ENCODE measurements at places on chromosomes 4 and X.
A peak's percentile ranks its signal among the peaks of the same experiment; 100 is the strongest.

DNA sequence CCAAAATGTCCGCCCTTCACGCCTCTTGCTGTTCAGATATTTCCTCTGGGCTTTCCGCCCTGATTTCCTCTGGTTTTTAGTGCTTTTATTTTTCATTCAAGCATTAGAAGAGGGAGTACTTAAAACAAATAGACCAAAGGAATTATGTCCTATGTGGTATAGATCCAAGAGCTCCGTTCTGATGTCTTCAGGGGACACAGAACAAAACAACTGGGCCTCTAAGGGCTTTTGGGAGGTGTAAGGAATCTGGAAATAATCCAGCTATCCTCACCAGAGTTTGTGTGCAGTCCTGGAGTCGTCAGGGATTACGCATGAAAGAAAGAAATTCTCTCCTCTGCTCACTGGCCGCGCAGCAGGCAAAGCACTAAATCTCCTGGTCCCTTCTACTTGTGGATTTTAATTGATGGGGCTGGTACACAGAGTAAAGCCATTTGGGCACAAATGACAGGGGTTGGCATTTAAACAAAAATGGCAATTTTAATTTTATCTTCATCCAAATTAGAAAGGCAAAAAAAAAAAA, 999.2 kb downstream of the ADGRL3 start:
- DNase-seq, result no peak

DNA sequence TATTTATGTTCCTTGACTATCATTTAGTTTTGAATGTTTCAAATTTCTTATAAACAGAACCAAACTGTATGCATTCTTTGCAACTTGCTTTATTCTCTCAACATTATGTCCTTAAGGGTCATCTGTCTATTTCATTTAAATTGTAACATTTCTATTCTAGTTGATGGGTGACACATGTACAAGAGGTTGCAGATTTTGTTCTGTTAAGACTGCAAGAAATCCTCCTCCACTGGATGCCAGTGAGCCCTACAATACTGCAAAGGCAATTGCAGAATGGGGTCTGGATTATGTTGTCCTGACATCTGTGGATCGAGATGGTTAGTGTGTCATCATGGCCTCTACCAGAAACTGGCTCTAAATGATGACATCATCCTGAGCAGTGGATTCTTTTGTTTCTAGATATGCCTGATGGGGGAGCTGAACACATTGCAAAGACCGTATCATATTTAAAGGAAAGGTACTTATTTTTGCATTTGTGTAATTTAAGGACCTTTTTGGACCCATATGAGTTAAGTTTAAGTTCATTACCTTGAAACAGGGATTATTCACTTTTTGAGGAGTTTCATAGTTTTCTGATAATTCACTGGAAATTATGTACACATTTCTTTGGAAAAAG, 6.1 kb downstream of the LIAS start:
- no peak for DNase-seq

DNA sequence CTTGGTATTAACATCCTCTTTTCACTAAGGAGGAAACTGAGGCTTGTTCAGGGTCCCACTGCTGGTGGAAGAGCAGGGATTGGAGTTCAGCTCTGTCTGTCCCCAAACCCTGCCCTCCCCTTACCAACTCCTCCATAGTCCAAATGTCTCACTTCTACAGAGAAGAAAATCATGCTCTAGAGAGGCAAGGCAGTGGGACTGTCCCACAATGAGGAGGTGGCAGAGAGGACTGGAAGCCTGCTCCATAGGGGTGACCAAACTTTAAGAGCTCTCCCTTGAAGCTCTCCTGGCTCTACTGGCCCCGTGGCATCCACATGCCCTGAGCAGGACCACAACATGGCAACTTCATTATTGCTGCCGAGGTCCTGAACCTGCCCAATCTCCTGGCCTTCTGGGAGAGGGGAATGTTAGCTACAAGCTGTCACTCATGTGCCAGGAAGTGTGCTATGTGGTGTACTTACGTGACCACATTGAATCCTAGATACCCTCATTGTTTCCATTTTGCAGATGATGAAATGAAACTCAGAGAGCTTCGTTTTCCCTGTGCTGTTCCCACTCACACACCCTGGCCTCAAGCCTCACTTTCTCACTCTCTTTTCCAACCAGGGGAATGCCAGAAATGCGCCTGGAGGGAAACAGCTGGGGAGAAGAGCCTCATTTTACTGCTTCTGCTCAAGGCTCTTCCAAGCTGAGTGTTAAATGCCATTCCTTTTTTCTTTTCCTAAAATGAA, 71.5 kb downstream of the ANAPC4 start:
- DNase-seq, result no peak

- DNase-seq, result no peak
Observed at GRCh38 chrX:49162620-49163019, at the start of gene MAGIX. TSS of gene MAGIX (plus strand) at chrX:49162758. CDS start at chrX:49162890, 132 bp downstream.

DNA sequence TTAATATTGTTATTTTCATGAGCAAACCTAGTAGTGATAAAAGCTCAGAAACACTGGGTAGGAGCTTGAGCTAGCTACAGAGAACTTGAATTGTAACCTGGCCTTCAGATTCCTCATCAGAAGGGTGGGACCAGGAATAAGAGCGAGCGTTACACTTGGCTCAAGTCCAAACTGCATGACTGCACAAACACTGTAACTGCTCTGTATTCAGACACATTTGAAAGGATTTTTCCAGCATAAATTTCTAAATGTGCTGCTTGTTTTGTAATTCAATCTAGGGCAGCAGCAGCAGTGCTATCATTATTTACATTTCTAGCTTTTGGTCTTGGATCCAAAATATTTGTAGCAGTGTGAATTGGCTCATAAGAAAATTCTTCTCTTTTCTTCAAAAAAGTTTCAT, 133.0 kb upstream of the TMLHE start:
- DNase-seq, result no peak

DNA sequence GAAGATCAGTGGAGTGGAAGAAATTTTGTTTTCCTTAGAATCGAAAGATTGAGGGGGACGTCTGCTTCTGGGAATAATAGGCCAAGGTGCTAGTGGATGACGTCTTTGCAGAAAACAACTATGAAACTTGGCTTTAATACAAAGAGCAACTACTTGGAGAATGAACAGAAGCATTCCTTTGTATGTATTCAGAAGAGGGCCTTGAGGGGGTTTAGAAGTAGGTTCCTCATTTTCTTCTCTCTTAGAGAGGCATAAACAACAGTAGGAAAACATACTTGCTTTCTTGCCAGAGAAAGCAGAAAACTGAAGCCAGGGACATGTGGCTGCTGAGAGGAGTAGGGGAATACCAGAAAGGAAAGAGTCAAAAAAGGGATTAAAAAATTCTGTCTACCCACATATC, 167.8 kb downstream of the ZNF330 start:
- DNase-seq, result no peak

DNA sequence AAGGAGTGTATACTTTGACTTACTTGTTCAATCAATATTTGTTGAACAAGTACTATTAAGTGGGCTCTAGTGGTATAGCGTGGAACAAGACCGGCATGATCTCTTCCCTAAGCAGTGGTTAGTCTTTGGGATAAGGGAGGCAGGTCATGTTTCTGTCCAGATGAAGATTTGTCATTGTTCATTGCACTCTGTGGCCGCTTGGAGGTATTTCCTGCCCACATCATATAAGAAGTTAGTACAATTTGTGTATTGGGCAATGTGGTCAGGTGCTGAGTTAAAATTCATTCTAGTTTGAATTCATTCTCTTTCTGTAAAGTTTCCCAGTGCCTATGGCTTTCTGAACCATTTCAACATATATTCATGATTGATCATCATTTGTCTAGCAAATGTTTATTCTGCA, 101.1 kb upstream of the SHISA3 start:
- no peak for DNase-seq

- no peak for DNase-seq
Observed at GRCh38 chr4:142043509-142043908, 407.1 kb downstream of the IL15 start.

DNA sequence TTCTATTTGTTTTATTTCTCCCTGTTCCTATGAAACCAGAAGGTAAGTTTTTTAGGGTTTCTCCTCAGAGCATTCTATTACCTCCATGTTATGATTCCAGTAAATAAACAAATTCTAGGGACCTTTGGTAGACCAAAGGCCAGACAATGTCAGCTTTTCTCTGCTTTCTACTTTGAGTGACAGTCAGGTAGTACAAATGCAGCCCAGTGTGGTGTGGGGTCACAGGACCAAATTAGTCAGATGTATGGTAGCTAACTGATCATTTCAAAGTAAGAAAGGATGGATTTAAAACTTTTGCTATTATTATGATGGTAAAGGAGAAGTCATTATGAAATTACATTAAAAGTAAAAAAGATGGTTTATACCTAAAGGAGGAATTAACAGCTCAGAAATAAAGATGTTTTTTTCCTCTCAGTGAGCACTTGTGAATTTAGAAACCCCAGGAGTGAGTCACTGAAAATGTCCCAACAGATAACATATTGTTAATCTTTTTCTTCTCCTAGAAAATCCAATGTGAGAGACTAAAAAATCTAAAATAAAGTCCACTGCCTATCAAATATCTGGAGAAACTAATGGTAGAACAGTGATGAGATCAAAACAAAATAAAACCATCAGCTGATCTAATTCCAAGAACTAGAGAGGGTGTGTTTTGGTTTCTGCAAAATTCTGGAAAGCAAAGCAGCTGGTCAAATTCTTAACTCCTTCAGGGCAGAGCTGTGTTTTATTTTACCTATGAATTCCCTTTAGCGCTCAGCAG, 16.6 kb upstream of the KLHL2 start:
- DNase-seq, result no peak

DNA sequence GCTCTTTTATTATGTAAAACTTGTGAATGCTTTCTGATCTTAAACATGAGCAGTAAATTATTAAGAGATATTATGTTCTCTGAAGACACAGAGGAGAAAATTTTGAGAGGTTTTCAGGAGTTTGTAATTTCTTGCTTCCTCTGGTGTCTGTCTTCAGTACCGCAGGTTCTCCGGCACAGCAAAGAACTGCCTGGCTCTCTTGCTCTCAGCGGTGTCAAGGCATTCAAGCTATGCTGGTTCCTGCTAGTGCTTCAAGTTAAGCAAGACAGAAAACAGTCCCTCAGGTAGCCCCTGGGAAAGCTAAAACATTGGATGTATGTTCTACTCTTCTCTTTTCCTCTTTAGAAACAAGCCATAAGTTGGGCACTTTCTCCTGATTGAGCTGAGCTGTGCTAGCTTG, 120.2 kb upstream of the CENPE start:
- DNase-seq, result no peak

GRCh38 chr4:27908356-27908755, 1047.7 kb downstream of the STIM2 start:
- DNase-seq, result no peak

DNA sequence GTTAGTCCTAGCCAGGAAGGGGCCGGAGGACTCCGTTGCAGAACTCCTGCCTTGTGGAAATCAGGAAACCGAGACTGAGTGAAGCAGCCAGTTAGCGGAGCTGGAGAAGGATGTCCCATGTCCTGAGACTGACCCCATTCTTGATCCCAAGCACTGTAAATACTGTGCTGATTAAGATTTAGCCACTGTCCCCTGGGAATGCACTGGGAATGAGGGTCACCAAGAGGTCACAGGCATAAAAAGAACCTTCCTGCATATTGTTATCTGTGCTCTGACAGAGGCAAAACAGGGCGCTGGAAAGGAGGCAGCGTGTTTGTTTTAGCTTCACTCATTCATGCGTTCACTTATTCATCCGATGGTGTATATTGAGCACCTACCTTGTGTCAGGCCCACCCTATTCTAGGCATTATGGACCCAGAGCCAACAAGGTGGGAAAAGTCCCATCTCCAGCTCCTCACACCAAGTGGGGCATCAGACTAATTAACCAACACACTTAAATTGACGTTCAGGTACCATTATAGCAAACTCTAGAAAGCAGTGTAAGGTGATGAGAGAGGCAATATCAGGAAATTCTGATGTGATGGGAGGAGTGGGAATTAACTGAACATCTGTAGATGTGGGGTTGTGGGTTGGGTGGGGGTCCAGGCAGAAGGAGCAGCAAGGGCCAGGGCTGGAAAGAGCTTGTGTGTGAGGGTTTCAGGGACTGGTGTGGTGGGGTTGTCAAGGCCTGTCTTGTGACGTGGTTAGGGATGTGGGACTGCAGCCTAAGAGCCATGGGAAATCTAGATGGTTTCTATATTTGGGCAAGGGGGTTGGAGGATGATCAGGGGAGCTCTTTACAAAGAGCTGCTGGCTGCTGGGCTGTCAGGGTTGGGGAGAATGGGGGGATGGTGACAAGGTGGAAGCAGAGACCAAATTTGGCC, 10.6 kb upstream of the SLC2A9 start:
- no peak for DNase-seq

- DNase-seq, result no peak
Observed at GRCh38 chr4:141339966-141340365, 119.3 kb downstream of the ZNF330 start.

DNA sequence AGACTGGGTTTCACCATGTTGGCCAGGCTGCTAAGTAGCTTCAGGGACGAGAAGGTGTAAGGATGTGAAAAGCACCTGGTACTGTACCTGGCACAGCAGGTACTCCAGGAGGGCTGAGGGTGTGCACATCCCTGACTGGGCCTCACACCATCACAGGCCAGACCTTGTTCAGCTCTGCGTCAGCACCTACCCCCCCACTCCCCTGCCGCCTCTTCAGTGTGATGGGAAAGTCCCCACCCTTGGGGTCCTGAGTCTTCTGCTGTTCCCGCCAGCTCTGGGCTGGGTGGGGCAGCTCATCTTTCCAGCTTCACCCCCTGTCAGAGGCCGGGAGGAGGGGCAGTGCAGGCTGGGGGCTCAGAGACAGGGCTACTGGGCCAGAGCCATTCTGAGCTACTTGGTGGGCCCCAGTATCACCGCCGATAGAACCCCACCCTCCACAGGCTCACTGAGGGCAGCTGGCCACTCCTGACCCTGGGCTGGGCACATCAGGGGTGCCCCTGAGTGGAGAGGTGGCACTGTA, 6.7 kb upstream of the SH3BP2 start:
- DNase-seq, result peak; percentile 59

DNA sequence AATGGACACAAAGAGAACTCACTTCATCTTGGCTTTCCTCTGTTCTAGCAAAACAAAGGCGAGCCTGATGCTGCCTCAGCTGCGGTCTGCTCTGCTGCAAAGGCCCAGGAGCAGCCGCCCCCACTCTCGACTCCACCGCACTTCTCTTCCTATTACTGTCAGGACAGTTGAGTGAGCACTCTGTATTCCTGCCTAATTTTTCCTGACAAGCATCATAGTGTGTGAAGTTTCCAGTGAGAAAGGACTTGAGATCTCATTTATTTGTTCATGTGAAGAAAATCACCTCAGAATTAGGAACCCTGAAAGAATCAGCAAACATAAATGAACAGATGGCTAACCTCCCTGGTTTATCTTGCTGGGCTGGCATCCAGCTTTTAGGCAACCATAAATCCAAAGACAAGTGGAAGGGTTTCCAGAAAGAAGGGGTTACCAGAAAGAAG, 15.6 kb downstream of the SCARB2 start:
- no peak for DNase-seq

GRCh38 chrX:140104760-140105159, 139.4 kb upstream of the CXorf66 start:
- no peak for DNase-seq

- no peak for DNase-seq
Observed at GRCh38 chrX:34365471-34365870, 233.4 kb upstream of the FAM47A start.

DNA sequence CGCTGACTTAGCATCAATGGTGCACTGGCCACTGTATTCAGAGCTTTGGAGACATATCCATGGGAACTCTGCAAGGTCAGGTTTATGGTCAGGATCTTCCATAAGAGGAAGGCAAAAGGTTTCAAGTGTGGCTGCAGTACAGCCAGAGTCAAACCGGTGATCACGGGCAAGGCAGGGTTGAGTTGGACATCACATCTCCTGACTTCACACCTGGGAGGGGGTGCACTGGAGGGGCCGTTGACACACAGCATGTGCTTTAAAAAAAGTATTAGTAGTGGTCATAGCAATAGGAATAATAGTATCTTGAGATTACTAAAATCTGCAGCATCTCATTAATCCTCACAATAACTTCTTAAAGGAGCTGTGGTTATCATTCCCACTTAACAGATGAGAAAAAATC, 28.9 kb upstream of the MAN2B2 start:
- no peak for DNase-seq

All from stimulated activated CD8-positive, alpha-beta memory T cell treated with anti-CD3 and anti-CD28 coated beads, Interleukin-4, amount 100 ng/mL, for 4 hours (primary cell).